ENCODE measurements at places on chromosomes 1 and 21. TPM values are rescaled to one million over a fixed set of nuclear protein-coding genes. Genes with fewer than 3 reads are reported as not detected.

DNA sequence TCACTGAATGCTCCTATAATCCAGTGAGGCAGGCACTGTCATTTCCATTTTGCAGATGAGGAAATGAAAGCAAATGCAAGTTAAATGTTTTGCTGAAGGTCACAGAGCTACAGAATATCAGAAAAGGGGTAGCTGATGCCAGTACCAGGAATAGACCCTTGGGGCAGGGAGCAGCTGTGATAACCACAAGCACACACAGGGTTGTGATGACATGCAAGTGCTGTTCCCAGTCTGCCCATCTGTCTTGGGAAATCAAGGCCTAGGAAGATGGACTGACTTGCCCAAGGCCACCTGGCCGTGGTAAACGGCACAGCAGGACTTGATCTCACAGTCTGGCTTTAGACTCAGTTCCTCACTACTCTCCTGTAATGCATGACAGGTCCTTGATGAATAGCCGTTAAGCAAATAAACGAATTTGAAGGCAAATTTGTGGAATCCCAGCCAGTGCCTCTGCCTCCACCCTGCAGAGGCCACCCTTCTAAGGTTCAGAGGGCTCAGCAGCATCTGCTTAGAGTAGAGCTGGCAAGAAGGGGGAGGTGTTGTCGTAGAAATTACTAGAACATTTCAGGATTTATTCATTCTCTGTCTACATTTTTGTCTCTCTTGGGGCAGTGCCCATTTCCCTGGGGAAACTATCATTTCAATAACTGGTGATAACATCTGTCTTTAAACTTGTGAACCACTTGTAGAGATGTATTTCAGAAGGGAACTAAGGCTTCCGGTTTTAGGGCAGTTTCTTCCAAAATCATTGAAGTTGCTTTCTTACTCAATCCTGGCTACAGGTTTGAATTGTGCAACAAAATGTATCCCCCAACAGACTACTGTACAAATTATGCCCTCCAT, 53.2 kb upstream of the MRPS6 start:
- DNase-seq: no peak

- no peak for DNase-seq
Observed at GRCh38 chr1:117562581-117563491, 43.0 kb upstream of the TENT5C start.

DNA sequence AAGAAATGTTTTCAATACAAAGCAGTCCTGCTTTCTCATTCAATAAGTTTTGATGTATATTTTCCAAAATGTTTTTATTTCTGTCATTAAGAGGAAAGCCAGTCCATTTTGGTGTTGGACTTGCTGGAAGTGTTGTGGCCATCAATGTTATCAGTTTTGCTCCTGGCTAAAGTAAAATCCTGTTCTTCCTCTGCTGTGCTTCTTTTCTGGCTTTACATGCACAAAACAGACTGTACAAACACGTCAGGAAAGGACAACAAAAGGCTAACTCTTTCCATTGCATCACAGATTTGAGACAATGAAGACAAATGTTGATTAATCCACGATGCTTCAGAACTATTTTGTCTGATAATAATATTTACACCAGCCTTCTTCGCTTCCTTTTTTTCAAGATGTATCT, 735.4 kb downstream of the LTN1 start:
- no peak for DNase-seq

GRCh38 chr1:161071886-161072371, 2.2 kb upstream of the ARHGAP30 start:
- DNase-seq: peak; percentile 75

- DNase-seq: no peak
Observed at GRCh38 chr1:21935891-21936365, 1.2 kb downstream of the HSPG2 start.

DNA sequence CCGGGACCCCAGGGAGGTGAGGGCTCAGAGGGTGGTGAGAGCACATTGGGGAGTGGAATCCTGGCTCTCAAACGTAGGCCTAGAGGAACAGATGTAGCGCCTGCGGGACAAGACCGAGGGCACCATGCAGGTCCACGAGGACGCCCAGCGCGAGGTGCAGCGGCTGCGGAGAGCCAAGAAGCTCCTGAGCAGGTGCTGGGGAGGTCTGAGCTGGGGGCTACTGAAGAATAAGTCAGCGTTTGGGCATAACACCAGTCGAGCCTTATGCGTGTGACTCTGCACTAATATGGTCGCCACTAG, 2.6 kb upstream of the NBPF3 start:
- DNase-seq: no peak

GRCh38 chr1:23381233-23381885, 11.7 kb upstream of the ZNF436 start:
- no peak for DNase-seq

DNA sequence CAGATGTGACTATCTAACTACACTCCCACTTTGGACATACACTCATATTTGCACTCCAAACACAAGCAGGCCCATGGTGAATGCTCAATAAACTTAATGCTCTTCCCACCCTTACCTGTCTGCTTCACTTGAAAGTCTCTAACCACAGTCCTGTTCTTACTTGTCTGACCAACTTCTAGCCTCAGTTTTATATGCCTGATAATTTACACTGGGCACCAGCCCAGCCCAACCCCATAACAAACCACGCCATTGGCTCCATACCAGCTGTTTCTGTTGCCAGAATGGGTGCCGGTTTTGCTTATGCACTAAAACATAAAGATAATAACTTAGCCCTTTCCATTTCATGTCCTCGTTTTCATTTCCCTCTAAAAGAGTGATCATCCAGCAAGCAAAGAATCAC, 395.4 kb downstream of the NTNG1 start:
- DNase-seq: no peak

DNA sequence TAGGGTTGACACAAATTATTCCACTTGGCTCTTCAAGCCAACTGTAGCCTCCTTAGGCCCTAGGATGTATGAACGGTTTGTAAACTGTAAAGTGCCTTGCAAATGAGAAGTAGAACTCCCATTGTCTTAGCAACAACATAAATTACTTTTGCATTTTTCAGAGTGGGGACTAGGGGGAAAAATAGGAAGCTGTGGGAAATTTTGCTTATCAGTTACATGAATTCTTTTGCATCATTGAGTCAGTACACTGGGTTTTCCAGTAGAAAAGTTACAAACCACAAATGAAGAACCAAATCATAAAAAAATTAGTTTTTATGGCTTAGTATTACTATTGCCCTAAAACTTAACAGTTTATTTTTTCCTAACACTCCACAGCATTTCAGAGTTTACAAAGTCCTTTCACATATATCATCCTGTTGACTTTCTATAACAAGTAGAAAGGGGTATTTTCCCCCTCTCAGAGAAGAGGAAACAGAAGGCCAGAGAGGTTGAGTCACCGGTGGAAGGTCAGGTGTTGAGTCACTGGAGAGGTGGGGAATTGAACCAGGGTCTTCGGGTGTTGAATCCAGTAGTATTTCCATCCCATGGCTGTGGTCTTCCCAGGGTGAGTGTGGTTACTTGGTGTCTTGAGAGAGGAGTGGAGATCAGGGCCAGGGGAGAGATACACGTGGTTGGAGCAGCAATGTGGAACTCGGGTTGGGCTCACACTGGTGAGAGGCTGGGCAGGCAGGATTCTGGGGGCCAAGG, 71.9 kb upstream of the USP24 start:
- DNase-seq: peak; percentile 53

DNA sequence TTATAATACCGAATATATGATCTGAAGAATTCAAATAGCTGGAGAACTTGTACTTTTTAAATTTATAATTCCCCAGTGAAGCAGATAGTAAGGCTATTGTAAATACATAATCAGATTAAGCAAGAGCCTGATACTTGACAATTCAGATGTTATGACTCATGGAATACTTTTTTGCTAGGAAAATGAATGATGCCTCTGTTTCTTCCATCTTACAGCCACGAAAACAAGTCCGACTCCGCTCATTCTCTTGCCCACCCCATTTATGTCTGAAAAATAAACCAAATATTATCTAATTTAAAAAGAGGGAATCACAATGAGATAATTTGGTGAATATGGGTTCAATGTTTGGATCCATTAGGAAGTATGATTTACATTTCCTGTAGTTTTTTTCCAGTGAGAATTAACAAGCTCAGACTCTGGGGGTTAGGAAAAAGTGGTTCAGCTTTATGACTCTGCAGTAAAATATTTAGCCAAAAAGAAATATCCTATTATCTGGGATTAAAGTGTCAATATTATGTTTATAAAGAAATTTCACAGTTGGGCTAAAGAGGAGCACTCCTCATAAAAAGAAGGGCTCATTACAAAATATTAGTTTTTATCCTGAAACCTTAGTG, 50.4 kb upstream of the DAB1 start:
- DNase-seq: no peak

GRCh38 chr1:228178737-228179684, 13.4 kb downstream of the IBA57 start:
- no peak for DNase-seq

- peak; percentile 12 for DNase-seq
Observed at GRCh38 chr21:37700641-37701202, 215.5 kb downstream of the KCNJ6 start.

The CFHR1 gene
- total RNA-seq: not detected

The WDTC1 gene
- 19.3 TPM for total RNA-seq

The C1orf185 gene
- not detected for total RNA-seq

The PRDM16 gene
- not detected for total RNA-seq
